ENCODE measurements at places on chromosomes 5 and 9. TPM values are rescaled to one million over a fixed set of nuclear protein-coding genes. Genes with fewer than 3 reads are reported as not detected.

RABL6 gene
- 125 TPM for polyA plus RNA-seq

SSBP2 gene
- polyA plus RNA-seq = 0.01 TPM

TIMD4 gene
- 0.71 TPM for polyA plus RNA-seq

MARCHF11 gene
- polyA plus RNA-seq = not detected

TMEM232 gene
- polyA plus RNA-seq = 0.29 TPM

DNA sequence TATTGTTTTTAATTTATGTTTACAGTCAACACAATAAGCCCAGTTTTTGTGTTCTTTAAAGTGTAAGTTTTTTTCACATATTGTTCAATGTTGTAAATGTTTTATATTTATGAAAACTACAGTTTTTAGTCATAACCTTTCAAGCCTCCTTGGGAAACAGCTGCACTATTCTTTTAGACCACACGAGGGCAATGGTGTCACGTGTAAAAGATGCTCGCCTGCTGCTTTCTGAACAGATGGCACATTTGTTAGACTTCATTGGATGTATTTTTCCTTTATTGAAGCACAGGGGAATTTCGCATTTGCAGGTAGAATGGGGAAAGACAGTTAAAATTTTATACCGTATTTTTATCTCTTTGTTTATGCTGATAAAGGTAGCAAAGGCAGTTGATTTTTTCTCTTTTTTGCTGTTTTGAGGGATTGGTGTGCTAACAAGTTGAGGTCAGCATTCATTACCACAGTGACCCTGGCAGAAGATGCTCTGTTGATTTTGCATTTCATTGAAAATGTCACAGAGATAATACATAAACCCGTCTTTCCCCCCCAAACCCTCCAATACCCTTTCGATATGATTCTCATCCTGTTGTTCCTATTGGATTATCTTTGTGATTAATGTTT, 59.0 kb downstream of the MAT2B start:
- H3K4me3 ChIP-seq = no peak overlapping the region
- no peaks in the 10 kb centered on the region for H3K36me3 ChIP-seq
- H3K4me1 ChIP-seq = peaks cover 32% of the 10 kb centered on the region
- H3K27me3 ChIP-seq = peaks cover 11% of the 10 kb centered on the region

- H3K27me3 ChIP-seq = peaks cover 40% of the 10 kb centered on the region
- DNase-seq = no peak
- H3K27ac ChIP-seq = no peak overlapping the region
- H3K4me1 ChIP-seq = peaks cover 37% of the 10 kb centered on the region
- no peaks in the 10 kb centered on the region for H3K36me3 ChIP-seq
- H3K4me3 ChIP-seq = no peak overlapping the region
Observed at GRCh38 chr9:89658931-89659330, 54.1 kb downstream of the GADD45G start.

GRCh38 chr5:121174351-121174750, 677.3 kb upstream of the FTMT start:
- H3K27me3 ChIP-seq = no peaks in the 10 kb centered on the region
- H3K4me1 ChIP-seq = no peaks in the 10 kb centered on the region
- H3K36me3 ChIP-seq = no peaks in the 10 kb centered on the region
- no peak for DNase-seq

DNA sequence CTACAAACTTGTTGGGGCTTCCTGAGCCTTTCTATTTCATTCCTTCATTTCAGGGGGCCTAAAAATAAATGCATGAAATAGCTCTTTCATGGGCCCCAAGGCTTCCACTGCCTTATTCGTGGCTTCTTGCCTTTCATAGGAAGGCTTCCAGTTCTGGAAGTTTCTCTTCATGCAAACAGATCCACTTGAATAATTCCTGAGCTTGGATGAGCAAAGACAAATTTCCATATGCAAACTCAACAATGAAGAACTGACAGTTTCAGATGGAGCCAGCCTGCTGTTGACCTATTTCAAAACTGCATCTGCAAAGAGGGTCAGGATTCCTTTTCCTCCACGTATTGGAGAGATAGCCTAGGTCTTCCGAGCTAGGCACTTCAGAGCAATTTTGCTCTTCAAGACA, 142.1 kb downstream of the MLLT3 start:
- no peaks in the 10 kb centered on the region for H3K27me3 ChIP-seq
- no peak overlapping the region for H3K27ac ChIP-seq
- no peak for DNase-seq

DNA sequence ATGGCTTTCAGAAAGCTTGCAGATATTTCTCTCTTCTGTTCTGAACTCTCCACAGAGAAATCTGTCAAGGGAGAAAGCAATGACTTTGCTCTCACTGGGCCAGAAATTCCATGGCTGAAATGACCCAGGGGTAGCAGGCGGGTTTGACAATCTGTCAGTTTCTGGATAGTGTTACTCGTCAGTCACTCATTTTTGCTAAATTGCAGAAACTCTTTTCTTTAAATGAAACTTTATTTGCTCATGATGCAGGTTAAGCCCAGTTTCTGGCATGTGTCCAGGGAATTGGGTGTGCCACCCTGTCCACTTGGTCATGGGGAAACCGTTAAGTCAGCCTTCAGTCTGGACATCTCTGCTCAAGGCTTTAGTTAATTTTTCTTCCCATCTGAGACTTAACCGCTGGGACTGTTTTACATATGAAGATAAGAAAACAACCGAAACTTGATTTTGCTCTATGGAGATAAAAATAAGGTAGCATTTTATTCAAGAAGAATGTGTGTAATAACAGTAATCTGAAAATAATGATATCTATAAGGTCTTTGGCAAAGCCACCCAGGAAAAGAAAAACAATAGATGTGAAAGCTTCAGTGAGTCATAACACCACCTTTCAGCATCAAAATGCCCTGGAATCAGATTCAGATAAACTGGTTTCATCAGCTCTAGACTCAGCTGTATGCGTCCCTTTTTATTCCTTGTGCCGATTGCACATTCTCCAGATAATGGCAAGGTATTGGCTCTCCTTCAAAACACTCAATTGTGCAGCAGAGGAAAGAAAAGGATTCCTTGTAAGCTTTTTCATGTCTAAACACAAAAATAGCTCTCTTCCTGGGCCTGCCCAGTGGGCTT, 308.3 kb downstream of the ZSWIM6 start:
- no peaks in the 10 kb centered on the region for H3K36me3 ChIP-seq
- DNase-seq = no peak
- peaks cover 1% of the 10 kb centered on the region for H3K27me3 ChIP-seq
- no peak overlapping the region for H3K27ac ChIP-seq

DNA sequence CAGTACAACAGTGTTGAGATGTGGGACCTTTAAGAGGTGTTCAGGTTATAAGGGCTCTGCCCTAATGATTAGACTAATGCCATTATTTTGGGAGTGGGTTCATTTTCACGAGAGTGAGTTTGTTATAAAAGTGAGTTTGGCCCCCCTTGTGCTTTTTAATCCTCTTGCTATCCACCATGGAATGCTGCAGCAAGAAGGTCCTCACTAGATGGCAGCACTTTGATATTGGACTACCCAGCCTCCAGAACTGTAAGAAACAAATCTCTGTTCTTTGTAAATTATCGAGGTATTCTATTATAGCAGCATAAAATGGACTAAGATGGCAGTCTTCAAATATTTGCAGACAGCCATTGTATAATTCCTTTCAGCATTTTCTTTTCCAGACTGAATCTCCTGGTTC, 212.4 kb downstream of the LRRC70 start:
- no peaks in the 10 kb centered on the region for H3K4me1 ChIP-seq
- DNase-seq = peak; percentile 10
- H3K27me3 ChIP-seq = no peaks in the 10 kb centered on the region

GRCh38 chr5:100902440-100903038, 543 bp downstream of the ST8SIA4 start:
- DNase-seq = no peak
- H3K27me3 ChIP-seq = peaks cover 32% of the 10 kb centered on the region
- H3K36me3 ChIP-seq = no peaks in the 10 kb centered on the region
- H3K27ac ChIP-seq = no peak overlapping the region
- no peaks in the 10 kb centered on the region for H3K4me1 ChIP-seq

GRCh38 chr5:130652176-130652575, 512.9 kb downstream of the HINT1 start:
- no peaks in the 10 kb centered on the region for H3K36me3 ChIP-seq
- no peaks in the 10 kb centered on the region for H3K27me3 ChIP-seq
- no peak overlapping the region for H3K4me3 ChIP-seq
- H3K4me1 ChIP-seq = no peaks in the 10 kb centered on the region

- H3K36me3 ChIP-seq = no peaks in the 10 kb centered on the region
- peaks cover 46% of the 10 kb centered on the region for H3K4me1 ChIP-seq
- no peak overlapping the region for H3K27ac ChIP-seq
- no peaks in the 10 kb centered on the region for H3K27me3 ChIP-seq
- H3K4me3 ChIP-seq = no peak overlapping the region
Observed at GRCh38 chr9:123329329-123329955, 26.6 kb upstream of the CRB2 start.

- no peak overlapping the region for H3K27ac ChIP-seq
- H3K4me3 ChIP-seq = no peak overlapping the region
- peaks cover 8% of the 10 kb centered on the region for H3K36me3 ChIP-seq
- H3K4me1 ChIP-seq = peaks cover 5% of the 10 kb centered on the region
- H3K27me3 ChIP-seq = no peaks in the 10 kb centered on the region
Observed at GRCh38 chr9:93510041-93510440, 56.7 kb upstream of the FAM120AOS start.

DNA sequence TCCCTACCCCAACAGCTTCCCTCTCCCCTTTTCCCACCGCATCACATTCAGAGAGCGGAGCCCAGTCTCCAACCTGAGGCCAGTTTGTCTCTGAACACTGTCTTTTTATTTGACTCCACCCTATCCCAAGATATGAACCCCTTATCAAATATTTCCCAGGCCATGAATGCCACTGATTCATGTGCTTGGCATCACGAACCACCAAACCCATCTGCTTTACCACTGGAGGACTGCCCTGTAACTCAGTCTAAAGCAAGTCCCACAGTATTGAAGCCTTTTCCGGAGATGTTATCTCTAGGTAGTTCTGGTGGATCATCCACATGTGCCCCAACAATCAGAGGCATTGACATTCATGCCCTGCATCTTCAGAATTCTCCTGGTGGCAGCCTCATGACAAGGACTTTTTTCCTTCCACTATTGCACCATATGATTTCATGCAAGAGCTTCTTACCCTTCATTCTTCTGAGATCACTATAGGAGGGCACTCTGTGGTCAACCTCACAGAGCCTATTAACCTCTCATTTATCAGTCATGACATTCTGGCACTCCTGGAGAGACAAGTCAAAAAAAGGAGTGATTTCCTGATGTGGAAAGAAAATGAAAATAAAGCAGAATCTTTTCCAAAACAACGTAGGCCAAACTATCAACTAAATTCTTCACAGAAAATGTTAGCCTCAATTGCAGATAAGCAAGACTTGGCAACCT, 12.3 kb upstream of the SPATA31D4 start:
- H3K4me1 ChIP-seq = no peaks in the 10 kb centered on the region
- H3K27me3 ChIP-seq = no peaks in the 10 kb centered on the region
- no peak overlapping the region for H3K4me3 ChIP-seq
- no peak for DNase-seq

DNA sequence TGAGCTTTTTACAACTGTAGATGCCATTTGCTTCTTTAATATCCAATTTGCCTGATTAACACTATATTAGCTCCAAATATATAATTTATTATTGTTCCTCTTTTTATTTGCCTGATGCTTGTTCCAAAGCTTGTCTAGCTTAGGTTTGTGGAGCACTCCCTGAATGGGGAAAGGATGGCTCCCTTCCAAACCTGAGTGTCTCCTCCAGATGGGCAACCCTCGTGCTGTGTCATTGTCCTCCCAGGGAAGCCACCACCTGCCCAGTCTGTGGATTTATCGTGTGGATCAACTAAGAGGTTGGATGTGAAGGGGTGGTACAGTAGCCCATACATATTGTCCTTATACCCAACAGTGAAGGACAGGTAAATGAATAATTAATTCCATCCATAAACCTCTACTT, 404.9 kb downstream of the CDK5RAP2 start:
- H3K4me1 ChIP-seq = no peaks in the 10 kb centered on the region
- no peak overlapping the region for H3K4me3 ChIP-seq
- H3K27me3 ChIP-seq = no peaks in the 10 kb centered on the region
- no peak for DNase-seq
- no peaks in the 10 kb centered on the region for H3K36me3 ChIP-seq

GRCh38 chr5:17277907-17278306, 60.5 kb downstream of the BASP1 start:
- DNase-seq = no peak
- H3K4me3 ChIP-seq = no peak overlapping the region
- H3K27me3 ChIP-seq = no peaks in the 10 kb centered on the region
- no peak overlapping the region for H3K27ac ChIP-seq
- no peaks in the 10 kb centered on the region for H3K4me1 ChIP-seq

DNA sequence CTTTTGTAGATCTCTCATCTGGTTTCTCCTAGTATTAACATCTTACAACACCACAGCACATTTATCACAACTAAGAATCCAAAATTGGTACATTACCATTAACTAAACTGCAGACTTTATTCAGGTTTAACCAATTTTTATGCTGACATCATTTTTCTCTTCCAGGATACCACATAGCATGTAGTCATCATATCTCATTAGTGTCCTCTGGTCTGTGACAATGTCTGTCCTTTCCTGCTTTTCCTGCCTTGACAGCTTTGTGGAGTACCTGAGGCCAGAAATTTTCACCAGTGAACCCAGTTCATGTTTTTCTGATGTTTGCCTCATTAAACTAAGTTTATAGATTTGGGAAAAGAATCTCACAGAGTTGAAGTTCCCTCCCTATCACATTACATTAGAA, 294.7 kb upstream of the TNC start:
- H3K4me3 ChIP-seq = no peak overlapping the region
- no peaks in the 10 kb centered on the region for H3K4me1 ChIP-seq
- no peaks in the 10 kb centered on the region for H3K27me3 ChIP-seq

DNA sequence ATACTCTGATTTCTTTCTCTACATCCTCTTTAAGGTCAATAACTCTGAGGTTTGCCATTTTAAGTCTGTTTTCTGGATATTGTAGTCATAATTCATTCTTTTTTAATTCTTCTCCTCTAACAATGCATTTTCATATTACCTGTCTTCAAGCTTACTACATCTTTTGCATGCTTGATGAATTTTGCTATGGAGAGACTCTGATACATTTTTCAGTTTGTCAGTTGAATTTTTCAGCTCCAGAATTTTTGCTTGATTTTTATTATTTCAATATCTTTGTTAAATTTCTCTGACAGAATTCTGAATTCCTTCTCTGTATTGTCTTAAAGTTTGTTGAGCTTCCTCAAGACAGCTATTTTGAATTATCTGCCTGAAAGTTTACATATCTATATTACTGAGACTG, 159.8 kb upstream of the ST8SIA4 start:
- no peak overlapping the region for H3K27ac ChIP-seq
- H3K4me3 ChIP-seq = no peak overlapping the region
- DNase-seq = no peak
- no peaks in the 10 kb centered on the region for H3K36me3 ChIP-seq
- no peaks in the 10 kb centered on the region for H3K4me1 ChIP-seq
- H3K27me3 ChIP-seq = no peaks in the 10 kb centered on the region

All from HepG2 (cell line).